ENCODE measurements at places on chromosomes 11 and 22. TPM values are rescaled to one million over a fixed set of nuclear protein-coding genes. Genes with fewer than 3 reads are reported as not detected.

Gene KCNQ1OT1
- total RNA-seq, result 2.4 TPM

Gene PTPN5
- total RNA-seq, result 6.7 TPM

Gene TNNT3
- total RNA-seq, result not detected

Gene FDXACB1
- total RNA-seq, result 2.2 TPM

Gene P2RY2
- total RNA-seq, result 1.2 TPM

Gene OR51L1
- total RNA-seq, result not detected
